Mammary epithelial cell (primary cell): ENCODE measurements at places on chromosomes 4 and X. TPM values are rescaled to one million over a fixed set of nuclear protein-coding genes. Genes with fewer than 3 reads are reported as not detected.
A peak's percentile ranks its signal among the peaks of the same experiment; 100 is the strongest.

- DNase-seq: peak; percentile 15
These were observed 312.7 kb upstream of the GATB start for GRCh38 chr4:152073351-152074087.

- peak; percentile 8 for DNase-seq
These were observed 69.2 kb downstream of the PAQR3 start for GRCh38 chr4:78870056-78870455.

GRCh38 chrX:128800138-128800537 is 723.2 kb downstream of the SMARCA1 start:
- DNase-seq: no peak

DNA sequence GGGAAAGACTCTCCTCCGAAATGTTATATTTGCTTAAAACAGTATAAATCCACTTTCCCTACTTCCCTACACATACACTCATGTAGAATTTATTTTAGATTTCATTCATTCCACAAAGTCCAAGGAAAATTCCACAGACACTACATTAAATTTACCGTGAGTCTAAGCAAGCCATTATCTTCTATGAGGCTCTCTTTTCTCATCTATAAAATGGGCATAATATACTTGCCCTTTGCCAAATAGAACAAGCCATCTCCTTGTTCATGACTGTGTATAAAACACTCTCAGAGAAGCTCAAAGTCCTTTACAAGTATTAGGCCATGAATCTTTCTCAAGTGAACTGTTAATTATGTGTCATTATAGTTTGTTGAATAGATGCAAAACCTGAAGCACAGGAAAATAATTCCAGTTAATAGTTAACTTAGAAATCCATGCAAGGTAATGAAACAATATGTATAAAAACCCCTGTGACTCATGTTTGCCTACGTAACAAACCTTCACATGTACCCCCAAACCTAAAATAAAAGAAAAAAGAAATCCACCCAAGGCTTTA is 10.7 kb downstream of the TEC start:
- DNase-seq: no peak

GRCh38 chrX:153764786-153765137 is 713 bp downstream of the PLXNB3 start:
- no peak for DNase-seq

DNA sequence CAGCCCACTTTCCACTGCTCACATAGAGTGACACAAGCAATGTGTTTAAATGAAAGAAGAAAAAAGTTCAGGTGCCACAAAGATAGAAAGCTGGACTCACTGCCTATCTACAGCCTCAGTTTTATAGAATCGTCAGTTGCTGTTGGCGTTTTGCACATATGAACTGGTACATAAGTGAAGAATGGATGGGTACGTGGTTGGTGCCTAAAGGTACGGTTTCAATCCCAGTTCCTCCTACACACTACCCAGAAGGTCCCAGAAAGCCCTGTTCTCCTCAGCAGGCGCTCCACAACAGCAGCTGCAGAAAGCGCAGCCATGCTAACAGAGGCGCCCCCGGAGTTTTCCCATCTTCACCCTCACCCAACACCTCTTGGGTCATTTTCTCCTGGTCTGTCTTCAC is 23.6 kb downstream of the CHST7 start:
- DNase-seq: no peak

- no peak for DNase-seq
These were observed 58.3 kb upstream of the HPGD start for GRCh38 chr4:174580597-174580996.

DNA sequence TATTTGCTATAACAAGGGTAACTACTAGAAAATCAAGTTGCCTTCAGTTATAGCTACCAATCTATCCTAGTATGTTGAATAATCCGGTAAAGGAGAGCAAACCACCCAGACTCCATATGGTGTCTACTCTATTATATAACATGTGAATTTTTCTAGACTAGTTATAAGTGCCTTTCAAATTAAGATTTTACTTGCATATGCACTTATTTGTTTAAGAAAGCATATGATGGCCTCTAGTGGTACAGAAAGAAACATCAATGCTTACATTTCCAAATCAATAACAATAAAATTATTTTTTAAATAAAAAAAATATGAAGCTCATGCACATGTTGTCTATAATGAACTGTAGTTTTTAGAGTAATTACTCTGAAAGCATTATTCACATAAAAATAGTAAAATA is 1516.4 kb upstream of the PABPC4L start:
- DNase-seq: no peak

DNA sequence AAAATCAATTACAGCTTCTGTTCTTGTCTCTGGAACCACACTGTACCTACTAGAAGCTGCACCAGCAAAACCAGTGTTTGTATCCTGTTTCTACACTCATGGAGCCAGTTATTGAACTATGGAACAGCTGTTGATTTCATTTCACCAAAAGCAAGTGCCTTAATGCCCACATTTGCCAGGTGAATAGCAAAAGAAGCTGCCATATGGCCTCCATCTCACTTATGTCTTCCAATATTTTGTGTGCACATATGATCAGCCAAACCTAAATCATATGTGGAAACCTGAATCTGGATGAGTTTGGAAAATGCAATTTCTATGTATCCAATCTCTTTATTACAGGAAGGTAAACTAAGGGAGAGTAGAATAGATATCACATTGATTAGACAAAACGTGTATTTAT is 415.8 kb upstream of the GRID2 start:
- no peak for DNase-seq

- no peak for DNase-seq
These were observed 55.8 kb downstream of the ADAMTS3 start for GRCh38 chr4:72513227-72513626.

DNA sequence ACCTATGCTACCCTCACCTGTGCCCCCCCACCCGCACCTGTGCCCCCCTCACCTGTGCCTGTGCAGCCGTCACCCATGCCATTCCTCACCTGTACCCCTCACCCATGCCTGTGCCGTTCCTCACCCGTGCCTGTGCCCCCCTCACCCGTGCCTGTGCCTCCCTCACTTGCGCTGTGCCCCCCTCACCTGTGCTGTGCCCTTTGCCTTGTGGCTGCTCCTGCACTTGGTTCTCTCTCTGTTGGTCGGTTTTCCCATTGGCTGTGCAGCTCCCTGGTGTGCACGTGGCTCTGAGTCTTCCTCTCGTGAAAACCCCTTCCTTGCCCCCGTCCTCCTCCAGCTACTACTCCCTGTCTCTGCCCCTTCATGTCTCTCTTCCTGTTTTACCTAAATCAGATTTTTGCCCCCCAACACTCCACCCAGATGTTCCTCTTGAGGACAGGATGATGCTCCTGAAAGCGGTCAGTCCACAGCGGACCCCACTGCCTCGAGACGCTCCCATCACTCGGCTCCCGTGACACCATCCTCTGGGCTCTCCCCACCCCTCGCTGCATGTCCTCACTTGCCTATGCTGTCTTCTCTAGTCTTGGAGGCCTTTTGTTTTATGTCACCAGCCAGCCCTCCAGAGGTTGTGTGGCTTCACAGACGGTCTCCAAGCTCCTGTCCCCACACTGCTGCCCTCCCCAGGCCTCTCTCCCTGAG is 6.8 kb downstream of the MAEA start:
- DNase-seq: peak; percentile 60

GRCh38 chrX:40374486-40374885 is 206.3 kb upstream of the ATP6AP2 start:
- DNase-seq: no peak

DNA sequence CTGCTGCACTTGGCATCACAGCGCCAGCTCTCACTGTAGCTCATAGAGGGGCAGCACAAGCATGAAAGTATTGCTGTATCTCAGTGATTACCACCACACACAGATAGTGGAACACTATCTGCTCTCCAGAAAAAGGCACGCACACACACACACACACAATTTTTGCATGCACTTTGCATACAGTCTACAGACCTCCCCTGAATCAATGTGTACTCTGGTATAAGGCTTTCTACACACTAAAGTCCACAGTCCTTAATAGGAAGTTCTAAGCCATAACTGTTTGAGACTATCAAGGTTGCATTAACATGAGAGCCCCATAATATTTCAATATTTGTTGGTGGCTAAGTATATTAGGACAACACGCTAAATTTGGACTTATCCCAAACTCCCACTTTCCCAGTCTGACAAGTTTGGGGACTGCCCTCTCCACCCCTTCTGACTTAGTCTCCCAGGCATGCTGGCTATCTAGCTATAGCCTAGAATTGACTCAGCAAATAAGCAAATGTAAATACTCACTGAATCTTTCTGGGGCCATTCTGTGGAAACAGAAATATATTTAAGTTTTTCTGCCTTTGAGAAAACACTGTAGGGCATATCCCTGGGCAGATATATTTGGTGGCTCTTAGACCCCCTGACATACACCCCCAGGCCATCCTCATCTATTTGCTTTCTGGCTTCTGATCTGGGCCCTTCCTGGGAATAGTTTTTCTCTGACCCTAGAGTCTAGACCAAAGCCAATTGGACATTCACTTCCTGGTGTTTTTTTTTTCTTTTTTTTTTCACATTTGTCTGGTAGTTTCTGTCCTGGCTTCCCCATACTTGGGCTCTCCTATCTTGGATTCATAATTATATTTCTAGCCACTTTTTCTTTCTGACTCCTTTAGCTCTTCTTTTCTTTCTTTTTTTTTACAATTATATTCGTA is 36.4 kb upstream of the CT47C1 start:
- no peak for DNase-seq

- DNase-seq: no peak
These were observed 17.3 kb upstream of the CCDC149 start for GRCh38 chr4:24930151-24930550.

GRCh38 chr4:165207016-165207430 is 338 bp upstream of the KLHL2 start:
- DNase-seq: peak; percentile 53

GRCh38 chrX:139049465-139049864 is 337.9 kb upstream of the FGF13 start:
- DNase-seq: no peak

DNA sequence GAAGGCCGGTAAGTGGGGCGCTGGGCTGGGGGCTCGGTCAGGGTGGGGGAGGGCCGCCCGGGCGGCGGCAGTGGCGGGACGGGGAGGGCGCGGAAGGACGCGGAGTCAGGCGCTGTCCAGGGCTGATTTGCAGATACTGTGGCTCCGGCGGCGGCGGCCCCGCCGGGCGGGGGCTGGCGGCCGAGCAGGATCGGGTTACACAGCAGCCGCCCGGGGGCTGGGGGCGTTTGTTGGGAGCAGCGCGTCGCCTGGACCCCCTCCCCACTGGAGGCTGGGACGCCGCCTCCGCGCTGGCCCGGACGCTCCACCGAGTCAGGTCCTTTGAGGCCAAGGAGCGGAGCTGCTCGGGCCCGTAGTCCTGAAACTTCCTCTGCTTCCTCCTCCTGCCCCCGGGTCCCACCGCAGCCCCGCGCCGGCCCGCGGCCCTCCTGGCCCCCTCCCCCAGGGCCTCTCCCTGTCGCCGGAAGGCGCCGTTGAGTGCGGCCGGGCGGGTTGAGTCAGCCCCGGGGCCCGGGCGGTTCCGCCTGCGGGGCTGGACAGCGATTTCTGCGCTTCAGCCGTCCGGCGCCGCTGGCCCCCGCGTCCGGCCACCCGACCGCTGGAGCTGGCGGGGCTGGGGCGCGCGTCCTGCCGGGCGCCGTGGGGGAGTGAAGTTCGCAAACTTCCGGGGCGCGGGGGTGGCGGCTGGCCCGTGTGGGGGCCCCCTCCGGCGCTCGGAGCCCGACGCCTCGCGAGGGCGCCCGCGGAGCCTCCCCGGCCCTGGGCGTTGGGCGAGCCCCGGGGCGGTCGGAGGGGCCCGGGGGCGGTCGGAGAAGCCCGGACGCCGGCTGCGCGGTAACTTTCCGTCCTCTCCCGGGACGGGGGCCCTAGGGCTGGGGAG is 746 bp downstream of the REST start:
- peak; percentile 57 for DNase-seq

- DNase-seq: no peak
These were observed 20.7 kb upstream of the CTSO start for GRCh38 chr4:155974476-155974749.

GRCh38 chrX:16868920-16869319 is 1.2 kb downstream of the RBBP7 start:
- no peak for DNase-seq

DNA sequence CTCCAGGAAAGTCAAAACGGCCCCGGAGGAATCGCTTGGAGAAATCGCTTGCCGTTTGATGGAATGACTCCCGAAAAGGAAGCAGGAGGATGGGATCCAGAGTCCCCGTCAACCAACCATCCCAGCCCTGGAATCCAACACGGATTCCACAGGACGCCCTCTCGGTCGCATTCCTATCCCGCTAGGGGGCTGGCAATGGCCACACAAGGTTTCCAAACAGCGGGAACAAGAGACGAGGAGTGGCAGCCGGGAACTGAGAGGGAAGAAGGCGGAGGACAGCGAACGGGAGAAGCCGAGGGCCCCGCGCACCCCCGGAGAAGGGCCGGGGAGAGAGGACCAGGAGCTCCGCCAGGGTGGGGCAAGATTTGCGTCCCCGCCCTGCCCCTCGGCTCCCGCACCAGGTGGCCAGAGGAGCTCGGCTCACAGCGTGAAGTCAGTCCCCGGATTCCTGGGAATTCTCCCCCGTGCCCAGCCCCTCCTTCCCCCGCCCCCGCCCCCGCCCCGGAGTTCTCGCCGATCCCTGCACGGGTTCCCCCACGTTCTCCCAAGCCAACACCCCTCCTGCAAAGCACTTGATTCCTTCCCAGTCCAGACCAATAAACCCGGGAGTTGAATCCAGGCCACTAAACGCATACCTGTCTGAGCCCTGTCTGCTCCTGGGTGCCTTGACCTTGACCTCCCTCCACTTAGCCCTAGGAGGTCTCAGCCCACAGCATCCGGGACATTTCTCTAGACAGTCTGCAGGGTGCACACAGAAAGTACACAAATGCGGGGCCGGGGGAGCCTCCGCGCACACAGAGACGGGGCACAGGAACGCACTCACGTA is 1.4 kb downstream of the PDZD4 start:
- DNase-seq: no peak

DNA sequence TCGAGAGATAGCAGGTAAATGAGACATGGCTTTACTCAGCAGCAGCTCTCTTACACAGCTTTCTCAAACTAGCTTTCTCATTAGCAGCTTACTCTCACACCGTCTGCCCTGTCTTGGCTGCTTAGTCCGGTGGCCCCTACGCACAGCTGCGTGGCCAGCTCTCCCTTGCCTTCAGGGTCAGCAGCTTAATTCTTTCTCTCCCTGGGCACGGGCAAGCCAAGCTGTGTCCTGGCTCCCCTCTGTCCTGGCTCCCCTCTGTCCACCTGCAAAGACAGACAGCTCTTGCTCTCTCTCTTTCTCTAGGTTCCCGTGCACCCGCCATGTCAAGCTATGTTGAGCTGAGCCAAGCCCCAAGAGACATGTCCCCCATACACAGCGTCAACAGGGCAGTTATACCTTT is 39.4 kb downstream of the ZNF185 start:
- no peak for DNase-seq

DNA sequence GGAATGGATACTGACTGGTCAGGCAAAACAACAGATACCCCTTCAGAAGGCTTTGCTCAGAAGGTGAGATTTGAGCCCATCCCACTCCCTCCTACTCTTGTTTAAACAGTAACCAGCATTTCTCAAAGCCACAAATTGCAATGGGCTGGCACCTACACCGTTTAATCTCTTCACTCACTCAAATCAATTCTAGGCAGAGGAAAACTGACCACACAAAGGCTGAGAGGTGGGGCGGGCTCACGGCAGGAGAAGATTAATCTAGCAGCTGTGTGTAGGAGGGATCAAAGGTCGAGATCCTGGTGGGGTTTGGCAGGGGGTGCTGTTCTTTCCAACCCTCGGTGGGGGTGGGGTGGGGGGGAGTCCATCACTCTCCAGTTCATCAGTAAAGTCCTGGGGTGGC is 622.4 kb downstream of the BCOR start:
- no peak for DNase-seq

FMR1NB gene
- not detected for total RNA-seq

EVC gene
- total RNA-seq: 38.5 TPM

TMEM165 gene
- total RNA-seq: 121 TPM

NHSL2 gene
- 0.17 TPM for total RNA-seq

TLR7 gene
- total RNA-seq: not detected in 2 replicates

CENPVL2 gene
- total RNA-seq: not detected in 2 replicates

NPY2R gene
- not detected in 2 replicates for total RNA-seq
